LHCN-M2 (cell line): ENCODE measurements at places on chromosomes 1 and 21. TPM values are rescaled to one million over a fixed set of nuclear protein-coding genes. Genes with fewer than 3 reads are reported as not detected.

ZNF683 gene
- total RNA-seq = not detected in 2 replicates

PALMD gene
- 56.5 and 75.1 TPM in 2 replicates for total RNA-seq

- DNase-seq = no peak
These were observed 34.2 kb downstream of the RIMKLA start for GRCh38 chr1:42414551-42415496.

DNA sequence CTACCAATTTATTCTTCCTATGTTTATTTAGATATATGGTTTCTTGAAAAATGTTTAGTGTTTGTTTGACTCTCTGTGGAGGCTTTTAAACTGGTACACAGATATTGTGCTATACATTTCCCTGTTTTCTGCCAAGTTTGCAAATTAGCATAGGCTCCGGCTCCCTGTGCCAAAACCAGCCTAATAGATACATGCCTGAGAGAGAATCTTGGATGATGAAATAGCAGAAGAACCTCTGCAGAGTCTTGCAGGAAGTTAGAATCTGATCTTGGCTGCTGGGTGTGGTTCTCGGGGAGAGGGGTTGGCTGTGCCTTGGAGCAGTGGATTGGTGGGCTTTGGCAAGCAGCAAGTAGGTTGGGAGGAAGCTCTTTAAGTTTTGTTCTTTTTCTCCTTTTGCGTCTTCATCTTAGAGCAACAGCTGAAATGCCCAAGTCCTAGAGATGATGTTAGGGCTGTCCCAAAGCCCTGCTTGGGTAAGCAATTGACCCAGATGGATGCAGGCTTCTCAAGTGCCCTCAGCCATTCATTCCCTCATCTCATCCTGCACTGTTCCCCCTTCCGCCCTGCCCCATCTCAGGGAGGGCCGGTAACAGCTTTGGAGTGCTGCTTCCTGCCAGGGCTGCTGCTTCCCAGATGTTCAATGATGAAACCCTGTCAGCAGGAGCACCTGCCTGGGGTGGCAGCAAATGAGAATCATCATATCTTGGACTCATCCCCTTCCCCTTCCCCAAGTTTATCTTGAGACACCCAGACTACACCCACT, 9.3 kb downstream of the PLA2G2A start:
- DNase-seq = no peak

TRIM46 gene
- total RNA-seq = 3.1 and 3.3 TPM in 2 replicates

- DNase-seq = no peak
These were observed 121.9 kb downstream of the NME7 start for GRCh38 chr1:169245706-169246105.

GUCA2B gene
- not detected in 2 replicates for total RNA-seq

HPCA gene
- total RNA-seq = not detected in 2 replicates

KMO gene
- under 0.01 TPM in 1 of 2 replicates, not detected in the other for total RNA-seq

DNA sequence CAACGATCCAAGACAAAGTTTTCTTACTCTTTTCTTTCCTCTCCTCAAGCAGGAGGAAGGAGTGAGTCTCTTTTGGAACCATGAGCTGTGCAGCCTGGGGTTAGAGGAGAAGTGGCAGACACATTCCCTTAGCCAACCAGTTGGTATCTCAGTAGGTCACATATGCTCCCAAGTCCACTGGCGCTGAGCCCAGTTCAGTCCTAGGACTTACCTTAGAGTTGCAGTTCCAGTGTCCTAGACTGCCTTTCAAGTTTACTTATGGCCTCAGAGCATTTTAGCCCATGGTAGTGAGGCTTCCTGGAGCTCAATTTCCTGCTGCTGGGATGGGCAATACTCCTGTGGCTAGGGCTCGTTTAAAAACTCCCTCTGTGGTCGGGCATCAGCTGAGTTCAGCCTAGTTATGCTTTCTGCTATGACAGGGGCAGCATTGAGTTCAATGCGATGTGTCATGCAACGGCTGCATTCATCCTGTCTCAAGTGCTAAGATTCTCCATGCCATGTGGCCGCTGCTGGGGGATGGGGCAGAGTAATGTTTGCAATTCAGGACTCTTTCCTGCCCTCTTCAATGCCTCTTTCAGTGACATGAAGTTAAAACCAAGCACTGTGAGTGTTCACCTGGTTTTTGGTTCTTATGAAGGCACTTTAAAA, 103.8 kb downstream of the LRRC7 start:
- DNase-seq = peak; percentile 20

DNA sequence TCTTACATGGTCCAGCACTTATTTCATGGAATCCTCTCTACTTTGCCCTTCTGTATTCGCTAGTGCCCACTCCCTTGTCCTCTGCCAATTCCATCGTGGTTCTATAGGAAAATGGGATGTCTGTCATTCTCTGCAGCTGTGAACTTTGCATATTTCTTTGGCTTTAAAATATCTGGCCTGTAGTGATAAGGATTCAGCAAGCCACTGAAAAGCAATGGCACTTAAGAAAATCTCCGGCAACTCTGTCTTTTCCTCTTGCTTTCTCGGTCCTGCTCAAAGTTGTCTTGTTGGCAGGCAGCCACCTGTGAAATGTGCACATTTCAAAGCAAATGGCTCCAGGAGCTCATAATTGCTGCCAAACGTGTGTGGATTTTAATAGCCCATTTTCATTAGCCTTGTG, 91.8 kb downstream of the CHD1L start:
- DNase-seq = no peak

RCAN1 gene
- total RNA-seq = 28.4 and 29.3 TPM in 2 replicates

- DNase-seq = no peak
These were observed 51.3 kb downstream of the TEX35 start for GRCh38 chr1:178564086-178564782.

DNA sequence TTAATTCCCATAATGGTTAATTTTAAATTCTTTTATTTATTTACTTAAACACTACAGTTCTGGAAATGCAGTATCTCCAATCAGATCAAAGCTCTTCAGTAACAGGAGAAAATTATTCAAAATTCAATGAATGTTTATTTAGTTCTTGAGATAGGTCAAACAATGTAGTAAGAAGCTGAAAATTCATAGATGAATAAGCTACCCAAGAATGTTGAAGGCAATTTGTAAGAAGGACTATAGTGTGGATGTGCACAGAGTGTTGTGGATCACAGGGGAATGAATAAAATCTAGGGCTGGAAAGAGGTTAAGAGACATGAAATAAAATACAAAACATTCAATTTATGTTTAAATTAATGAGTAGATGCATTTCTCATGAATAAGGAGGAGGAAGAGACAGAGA, 72.0 kb downstream of the OLFM3 start:
- no peak for DNase-seq

GRCh38 chr1:169312084-169312954, 55.3 kb downstream of the NME7 start:
- DNase-seq = peak; percentile 98

GRCh38 chr1:48572646-48573258, 100.7 kb upstream of the SPATA6 start:
- peak; percentile 41 for DNase-seq

GRCh38 chr1:225424562-225425200, 3.2 kb downstream of the LBR start:
- DNase-seq = peak; percentile 61

SELL gene
- total RNA-seq = not detected in 2 replicates

- DNase-seq = no peak
These were observed 691 bp downstream of the RIMS3 start for GRCh38 chr1:40664791-40665190.

SPRR2F gene
- total RNA-seq = not detected in 2 replicates

RASAL2 gene
- 24.7 and 33.0 TPM in 2 replicates for total RNA-seq

GRCh38 chr1:160577671-160578070, 1.6 kb downstream of the CD84 start:
- DNase-seq = no peak

AQP10 gene
- not detected in 2 replicates for total RNA-seq

DNA sequence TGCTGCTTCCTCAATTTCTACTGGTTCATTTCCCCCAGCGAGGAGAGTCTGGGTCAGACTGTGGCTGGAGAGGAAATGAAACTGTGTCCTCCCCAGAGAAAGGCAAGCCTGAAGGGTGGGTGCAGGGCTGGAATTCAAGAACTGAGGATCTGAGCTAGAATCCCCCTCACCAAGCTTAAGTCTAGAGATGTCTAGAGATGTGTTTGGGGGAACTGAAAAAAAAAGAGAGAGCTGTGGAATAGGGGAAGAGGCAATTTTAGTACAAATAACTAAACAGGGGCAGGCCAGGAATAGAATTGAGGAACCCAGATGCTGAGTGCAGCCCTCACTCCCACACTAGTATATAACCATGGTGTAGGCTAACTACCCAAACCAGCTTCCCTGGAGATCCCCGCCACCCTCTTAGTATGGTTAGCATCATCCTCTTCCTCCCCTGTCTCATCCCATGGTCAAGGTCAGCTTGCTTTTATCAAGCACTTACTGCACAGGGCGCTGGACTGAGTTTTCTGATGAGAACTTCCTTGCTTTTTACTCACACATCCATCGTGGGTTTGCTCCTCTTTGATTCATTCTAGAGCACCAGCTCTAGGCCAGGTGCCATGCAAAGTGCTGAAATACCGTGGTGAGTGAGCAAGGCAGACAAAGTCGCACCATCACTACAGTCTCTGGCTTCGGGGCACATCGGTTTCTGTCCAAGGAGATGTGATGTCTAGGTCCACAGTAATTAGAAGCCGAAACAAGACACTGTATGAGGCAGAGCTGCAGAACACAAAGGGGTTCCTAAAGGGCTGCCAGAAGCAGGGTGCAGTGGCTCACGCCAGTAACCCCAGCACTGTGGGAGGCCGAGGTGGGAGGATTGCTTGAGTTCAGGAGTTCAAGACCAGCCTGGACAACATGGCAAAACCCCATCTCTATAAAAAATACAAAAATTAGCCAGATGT, 112.9 kb upstream of the IPO9 start:
- DNase-seq = no peak

GRCh38 chr21:19405326-19405725, 1001.7 kb upstream of the TMPRSS15 start:
- no peak for DNase-seq

TRAF3IP3 gene
- total RNA-seq = not detected in 2 replicates

DNA sequence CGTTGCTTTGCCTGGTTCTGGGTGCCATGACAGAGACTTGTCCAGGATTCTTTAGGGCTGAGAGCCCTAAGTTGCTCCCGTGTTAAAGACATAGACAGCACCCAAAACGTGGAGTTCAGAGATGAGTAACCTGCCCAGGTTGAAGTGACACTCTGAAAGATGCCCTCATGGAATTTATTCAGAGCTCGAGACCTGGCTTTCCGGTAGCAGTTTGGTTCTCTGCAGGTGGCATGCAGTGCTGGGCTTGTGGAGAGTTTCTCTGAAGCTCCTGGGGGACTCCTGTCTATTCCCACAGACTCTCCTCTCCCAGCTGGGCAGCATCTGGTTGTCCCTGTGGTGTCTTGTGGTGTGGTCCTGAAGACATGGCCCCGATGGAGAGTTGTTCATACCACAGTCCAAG, 241.0 kb downstream of the RHOU start:
- no peak for DNase-seq

OR10Z1 gene
- total RNA-seq = not detected in 2 replicates

DNA sequence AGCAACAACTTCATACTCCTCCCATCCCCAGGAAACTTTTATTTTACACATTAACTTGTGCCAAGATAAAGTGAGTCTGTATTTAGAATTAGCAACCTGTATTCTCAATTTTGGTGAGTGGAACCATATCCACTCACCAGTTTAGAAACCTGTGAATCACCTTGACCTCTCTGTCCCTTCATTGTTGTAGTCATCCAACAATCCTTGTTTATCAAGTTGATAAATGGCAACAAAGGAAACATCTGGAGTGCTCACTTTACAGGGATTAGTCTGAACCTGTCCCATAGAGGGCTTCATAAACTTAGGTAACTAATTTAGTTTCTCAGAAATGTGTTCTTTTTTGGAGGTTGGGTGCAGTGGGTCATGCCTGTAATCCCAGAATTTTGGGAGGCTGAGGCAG, 3.9 kb upstream of the CLSPN start:
- DNase-seq = no peak

DNA sequence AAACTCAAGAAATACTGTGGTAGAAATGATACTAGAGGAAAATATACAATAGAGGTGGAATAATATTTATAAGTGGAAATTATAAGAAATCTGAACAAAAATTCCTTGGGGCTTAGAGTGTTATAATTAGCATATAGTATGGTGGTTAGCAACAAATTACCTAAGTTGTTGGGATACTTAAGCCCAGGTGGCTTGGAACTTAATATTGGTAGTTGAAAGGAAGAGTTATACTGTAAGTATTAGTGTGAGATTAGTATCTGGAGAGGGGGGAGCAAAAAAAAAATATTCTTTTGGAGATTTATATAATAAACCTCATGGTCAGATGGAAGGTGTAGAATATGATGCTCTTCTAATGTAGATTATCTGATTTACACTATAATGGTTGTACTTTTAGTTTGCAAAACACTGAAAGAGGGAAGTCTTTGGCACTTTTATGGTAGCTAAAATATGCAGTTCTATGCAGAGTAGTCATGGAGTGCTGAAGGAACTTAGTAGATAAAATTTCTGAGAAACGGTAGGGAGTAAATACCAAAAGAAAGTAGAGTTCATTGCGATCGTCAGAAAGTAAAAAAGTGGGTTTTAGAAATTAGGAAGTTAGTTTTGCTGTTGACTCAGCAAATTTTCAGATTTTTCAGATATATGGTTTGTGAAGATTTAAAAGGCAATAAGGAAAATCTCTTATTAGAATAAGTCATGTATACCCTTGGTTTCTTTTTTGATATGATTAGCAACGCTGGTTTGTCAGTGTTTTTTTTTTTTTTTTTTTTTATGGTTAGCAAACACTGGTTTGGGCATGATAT, 45.7 kb downstream of the MTF2 start:
- DNase-seq = no peak

GRCh38 chr1:9198538-9199361, 35.8 kb upstream of the H6PD start:
- DNase-seq = no peak

DNA sequence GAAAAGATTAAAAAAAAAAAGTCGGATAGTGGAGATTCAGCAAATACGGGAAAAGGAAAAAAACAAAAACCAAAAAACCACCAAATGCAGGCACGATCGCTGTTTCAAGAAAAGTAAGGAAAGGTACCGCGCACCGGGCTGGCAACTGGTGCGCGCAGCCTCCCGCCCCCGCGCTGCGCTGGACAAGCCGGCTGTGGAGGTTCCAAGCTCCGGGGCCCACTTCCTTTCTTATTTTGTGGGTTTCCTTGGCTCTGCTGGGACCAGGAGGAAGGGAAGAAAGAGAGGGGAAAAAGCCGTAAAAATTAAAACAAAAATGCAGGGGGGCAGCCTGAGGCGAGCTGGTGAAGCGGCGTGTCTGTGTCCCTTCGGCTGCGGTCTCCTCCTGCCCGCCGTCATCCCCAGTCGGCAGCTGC, 233 bp downstream of the ADAMTS5 start:
- no peak for DNase-seq

MIXL1 gene
- not detected in 2 replicates for total RNA-seq

OR10J1 gene
- total RNA-seq = not detected in 2 replicates

DNA sequence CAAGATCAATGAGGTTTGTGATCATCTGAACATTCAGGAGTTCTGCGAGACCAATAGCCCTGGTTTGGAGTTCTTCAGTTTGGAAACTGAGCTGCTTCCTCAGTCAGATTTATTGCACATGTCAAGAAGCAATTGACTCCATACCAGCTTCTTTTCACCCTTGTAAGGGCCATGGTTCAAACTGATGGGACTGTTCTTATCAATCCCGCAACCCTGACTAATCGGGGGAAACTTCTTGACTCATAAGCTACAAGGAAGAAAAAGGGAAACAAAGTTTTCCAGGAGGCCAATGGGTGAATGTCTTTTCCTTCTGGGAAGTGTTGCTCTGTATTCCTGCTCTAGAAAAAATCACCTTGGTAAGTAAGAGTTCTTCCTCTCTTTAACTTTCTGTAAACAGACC, 187.9 kb downstream of the MIS18A start:
- DNase-seq = no peak

SPAG17 gene
- total RNA-seq = not detected in 2 replicates
